Cardiac atrium fibroblast (primary cell): ENCODE measurements at places on chromosomes 5 and 9. TPM values are rescaled to one million over a fixed set of nuclear protein-coding genes. Genes with fewer than 3 reads are reported as not detected.

The IFNA21 gene
- total RNA-seq = not detected in 2 replicates

The CDH12 gene
- not detected in 2 replicates for total RNA-seq

The CKMT2 gene
- 0.72 TPM in 1 of 2 replicates, not detected in the other for total RNA-seq

The NPR2 gene
- 19.9 and 27.5 TPM in 2 replicates for total RNA-seq

The PRSS3 gene
- total RNA-seq = 6.2 and 8.1 TPM in 2 replicates
